ENCODE measurements at places on chromosomes 16 and 17.
A peak's percentile ranks its signal among the peaks of the same experiment; 100 is the strongest.

DNA sequence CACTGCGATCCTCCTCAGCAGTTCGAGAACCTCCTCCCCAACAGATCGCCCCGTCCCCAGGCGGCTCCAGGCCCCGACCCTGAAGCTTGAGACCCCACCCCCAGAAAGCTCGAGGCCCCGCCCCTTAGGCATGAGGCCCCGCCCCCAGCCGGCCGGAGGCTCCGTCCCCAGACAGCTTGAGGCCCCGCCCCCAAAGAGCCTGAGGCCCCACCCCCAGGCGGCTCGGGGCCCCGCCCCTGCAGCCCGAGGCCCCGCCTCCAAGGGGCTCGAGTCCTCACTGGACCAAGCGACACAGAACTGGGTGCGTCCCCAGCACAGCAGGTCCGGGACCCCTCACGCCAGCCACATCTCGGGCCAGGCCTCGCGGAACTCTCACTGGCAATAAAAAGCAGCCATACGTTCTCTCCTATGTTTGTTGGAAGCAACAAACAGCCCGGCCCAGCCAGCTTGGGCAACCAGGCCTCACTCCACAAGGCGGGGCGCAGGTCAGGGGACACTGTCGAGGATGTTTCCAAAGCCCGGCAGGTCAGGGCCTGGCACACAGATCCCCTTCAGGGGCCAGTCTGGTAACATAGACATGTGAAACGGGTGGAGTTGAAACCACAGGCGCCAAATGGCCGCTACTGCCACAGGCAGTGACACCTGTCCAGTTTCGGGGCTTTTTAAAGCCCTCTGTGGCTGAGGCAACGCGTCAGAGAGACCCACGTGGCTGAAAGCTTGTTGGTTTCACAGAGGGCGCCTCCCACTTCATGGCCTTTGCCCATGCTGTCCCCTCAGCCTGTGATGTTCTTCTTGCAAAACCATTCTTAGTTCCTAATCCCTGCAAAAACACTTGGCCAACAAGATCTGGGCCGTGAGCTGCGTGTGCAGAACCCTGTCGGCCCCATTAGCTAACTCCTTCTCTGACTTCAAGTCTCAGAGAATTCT lies 224.2 kb downstream of the PARN start:
- peak; percentile 50 for DNase-seq

DNA sequence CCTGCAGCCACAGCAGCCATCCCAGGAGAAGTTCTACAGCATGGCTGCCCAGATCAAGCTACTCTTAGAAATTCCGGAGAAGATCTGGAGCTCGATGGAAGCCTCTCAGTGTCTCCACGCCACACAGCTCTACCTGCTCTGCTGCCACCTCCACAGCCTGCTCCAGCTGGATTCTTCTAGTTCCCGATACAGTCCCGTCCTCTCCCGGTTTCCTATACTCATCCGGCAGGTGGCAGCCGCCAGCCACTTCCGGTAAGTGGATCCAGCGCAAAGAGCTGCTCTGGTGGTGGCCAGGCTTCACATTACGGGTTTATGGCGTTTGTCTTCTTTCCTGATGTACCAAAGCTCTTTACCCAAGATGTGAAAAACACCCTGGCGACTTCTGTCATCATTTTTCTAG lies 3.6 kb downstream of the COG1 start:
- DNase-seq, result no peak

DNA sequence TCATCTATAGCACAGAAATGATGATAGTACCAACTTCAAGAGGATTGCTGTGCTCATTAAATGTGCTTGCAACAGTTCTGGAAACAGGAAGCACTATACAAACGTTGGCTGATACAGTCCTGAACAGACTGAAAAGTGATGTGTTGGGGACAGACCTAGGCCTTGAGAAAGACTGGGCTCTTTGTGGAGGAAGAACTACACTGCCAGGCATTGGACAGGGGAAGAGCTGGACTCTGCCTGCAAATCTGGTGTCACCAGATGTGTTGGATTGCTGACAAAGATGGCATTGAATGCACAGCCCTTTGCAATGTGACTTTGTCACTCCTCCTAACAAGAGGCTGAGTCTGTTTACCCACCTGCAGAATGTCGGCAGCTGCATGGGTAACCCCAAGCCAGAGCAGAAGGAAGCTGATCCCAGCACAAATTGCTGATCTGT lies 12.4 kb upstream of the ST6GALNAC2 start:
- DNase-seq, result no peak

- no peak for DNase-seq
Measured at GRCh38 chr16:3112058-3112880, at the start of gene ZNF205. Gene ZNF205, plus strand, starts transcription at chr16:3112586. Its CDS starts 845 bp downstream, at chr16:3113431.

DNA sequence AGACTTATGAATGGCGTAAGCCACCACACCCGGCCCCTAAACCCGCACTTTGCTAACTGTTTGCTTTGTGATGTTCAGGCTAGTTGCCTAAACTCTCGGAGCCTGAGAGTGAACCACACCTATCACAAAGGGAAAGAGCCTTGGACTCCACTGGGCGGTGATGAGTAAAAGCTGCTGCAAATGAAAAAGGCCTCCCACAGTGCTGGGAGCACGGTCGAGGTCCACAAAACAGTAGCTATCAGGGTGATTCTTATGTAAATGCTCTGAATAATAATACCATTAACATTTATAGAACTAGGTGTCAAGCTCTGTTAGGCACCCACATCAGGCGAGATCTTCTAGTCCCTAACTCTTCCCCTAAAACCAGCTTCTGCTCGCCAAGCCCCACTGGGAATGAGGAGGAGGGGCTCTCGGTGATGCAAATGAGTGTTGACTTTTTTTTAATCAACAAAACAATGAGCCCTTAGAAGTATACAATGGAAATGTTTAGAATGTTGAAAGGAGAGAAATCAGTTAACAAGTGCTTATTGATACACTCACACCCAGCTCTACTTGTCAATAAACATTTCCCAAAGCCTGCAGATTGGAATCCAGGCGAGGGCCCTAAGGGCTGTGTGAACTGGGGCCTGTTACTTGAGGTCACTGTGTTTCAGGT lies 19.8 kb downstream of the FBRS start:
- DNase-seq, result no peak

GRCh38 chr17:21276264-21276588 lies 8.3 kb upstream of the MAP2K3 start:
- no peak for DNase-seq

- DNase-seq, result no peak
Measured at GRCh38 chr17:40443988-40444899, 994 bp downstream of the IGFBP4 start.

GRCh38 chr17:45229681-45230409 lies 8.2 kb downstream of the FMNL1 start:
- DNase-seq, result peak; percentile 81

DNA sequence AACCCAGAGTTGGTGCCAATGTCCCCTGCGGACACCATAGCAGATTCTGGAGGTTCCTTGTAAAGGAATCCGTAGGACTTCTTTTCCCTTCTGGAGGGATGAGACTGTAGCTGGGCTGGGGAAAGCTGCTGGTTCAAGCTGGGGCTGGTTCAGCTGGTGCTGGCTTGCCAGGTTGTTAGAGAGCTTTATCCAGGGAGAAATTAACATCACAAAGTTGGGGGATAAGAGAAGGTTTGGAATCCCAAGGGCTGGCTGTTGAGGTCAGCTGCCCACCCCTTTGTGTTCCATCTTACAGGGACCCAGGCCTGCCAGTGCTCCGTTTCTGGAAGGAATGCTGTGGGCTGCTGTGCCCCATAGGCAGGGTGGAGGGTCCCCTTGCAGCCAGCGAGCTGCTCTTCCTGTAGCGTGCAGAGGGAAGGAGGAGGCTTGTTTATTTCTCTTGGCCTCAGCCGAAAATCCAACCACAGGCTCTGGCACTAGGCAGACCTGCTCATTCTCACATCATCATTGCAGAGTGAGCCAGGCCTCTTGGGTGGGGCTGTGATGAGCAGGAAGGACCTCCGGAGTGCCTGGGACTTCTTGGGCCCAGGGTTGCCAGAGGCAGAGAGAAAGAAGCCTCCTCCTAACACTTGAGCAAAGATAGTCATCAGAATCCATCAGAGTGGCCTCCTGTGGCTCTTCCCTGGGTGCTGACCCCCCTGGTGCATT lies 251.1 kb downstream of the SEC14L1 start:
- no peak for DNase-seq

DNA sequence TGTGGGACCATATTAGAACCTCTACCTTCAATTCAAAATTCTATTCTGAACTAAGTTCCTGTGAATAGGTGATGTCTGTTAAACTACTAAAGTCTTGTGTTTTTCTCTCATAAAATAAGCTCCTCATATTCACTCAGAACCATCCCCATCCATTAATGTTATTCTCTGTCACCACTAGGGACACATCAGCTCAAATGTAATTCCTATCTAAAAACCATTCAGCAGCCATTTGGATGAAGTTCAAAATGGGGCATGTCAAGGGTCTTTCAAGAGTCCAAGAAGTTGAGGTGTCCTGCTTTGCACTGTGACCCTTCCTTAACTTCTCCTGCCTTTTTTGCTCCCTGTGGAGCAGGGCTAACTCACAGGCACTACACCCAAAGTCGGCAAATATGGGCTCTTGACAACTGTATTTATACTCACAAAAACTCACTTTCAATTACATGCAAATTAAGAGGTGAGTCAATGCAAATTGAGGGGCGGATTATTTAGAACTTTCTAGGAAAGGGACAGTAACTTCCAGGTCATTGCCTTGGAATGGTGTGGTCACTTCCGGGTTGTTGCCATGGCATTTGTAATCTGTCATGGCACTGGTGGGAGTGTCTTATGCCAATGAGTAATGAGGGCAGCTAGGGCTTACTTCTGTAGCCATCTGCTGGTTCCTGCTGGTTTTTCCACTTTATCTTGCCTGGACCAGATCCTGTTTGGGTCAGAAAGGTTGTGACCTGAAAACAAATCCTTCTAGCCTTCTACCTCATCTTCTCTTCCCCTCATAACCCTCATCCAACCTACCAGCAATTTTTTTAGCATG lies 128.2 kb upstream of the COX10 start:
- DNase-seq, result no peak

- no peak for DNase-seq
Measured at GRCh38 chr16:87133966-87134627, 183.1 kb downstream of the C16orf95 start.

DNA sequence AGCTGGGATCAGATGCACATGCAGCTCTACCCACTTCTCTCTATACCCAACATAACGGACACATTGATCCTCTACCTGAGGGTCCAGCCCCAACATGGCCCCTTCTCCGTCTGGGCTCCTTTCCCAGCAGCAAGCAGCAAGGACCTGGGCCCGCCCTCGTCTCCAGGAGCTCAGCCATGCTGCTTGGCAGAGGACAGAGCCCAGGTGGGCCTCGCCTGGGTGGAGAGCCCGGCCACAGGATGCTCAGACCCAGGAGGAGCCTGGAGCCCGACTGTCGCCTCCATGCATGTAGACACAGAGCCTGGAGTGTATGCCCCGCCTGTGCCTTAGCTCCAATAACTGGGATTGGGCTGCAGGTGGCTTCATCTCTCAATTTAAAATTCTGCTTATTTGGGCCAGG lies 57.0 kb downstream of the CCDC57 start:
- no peak for DNase-seq

GRCh38 chr17:40356990-40357881 lies 7.3 kb downstream of the GJD3 start:
- no peak for DNase-seq

GRCh38 chr17:45342871-45343526 lies 26.2 kb upstream of the MAP3K14 start:
- DNase-seq, result peak; percentile 16

DNA sequence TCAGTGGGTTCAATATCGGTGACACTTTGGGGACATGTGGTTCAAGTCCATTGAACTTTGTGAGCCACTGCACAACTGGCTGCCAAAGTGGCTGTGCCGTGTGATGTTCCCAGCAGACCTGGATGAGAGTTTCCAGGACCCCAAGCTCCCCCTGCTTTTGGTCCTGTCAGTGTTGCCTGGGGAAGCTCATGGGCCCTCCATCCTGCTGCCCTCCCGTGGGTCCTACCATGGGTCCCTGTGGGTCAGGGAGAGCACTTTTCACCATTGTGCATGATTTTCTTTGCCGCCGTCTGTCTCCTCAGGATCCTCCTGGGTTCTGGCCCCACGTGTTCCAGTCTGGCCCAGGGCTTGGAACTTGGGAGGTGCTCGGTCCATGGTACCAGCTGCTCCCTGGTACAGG lies 38.1 kb downstream of the LGALS9 start:
- no peak for DNase-seq

DNA sequence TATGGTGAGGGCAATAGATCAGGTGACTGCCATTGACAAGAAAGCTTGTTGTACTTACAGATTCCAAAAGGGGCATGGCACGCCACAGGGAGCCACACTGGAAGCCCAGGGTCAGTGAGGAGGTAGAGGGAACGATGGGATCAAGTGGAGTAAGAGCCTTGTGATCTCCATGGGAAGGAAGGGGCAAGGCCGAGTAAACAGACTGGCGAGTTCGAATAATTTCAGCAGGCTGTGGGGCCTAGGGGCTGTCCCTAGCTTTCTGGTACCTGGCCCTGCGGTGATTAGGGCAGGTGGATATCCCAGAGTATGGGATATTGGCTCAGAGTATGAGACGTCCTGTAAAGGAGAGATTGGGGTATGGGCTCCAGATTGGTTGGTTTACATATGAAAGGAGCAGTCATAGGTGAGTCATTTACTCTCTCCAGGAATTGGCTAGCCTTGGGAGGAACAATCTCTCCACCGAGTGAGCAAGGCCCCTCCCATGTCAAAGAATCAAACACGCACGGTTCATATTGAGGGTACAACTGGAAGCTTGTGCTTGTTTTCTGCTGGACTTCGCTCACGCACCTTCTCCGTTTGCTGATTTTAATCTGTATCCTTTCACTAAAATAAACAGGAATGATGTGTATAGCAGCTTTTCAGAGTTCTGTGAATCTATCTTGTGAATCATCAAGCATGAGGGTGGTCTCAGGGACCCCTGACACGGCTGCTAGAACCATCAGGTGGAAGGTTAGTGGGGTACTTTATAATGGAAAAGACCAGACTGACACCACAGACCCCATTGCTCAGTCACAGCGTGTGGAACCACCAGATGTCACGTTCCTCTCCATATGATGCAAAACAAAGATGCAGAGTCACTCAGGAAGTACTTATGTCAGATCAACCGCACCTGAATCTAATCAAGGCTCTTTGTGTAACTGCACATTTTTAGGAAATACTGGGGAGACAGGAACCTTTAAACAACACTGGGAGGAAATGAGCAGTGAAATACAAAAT lies 27.9 kb downstream of the GABARAPL2 start:
- DNase-seq, result no peak

GRCh38 chr16:56673921-56674320 lies 4.3 kb downstream of the MT1H start:
- DNase-seq, result no peak

DNA sequence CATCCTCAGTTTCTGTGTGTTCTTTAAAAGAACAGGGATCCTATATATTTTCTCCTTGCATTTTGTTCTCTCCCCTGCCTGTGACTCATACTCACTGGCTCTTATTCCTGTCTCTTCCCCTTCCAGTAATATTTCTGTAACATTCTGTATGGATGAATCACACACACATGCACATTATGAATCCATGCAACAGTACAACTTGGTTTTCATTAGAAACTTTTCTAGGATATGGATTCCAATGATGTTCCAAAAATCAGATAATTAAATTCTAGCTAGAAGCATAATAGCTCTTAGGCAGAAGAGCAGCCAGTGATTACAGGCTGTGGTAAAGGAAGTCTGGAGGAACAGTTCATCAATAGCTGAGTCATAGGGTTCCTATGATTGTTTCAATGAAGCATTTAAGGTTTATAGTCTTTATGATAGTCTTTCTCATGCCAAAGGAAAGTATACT lies 119.6 kb upstream of the PMFBP1 start:
- no peak for DNase-seq

All from activated CD4-positive, CD25-positive, alpha-beta regulatory T cell treated with anti-CD3 and anti-CD28 coated beads, Interleukin-2, amount 50 U/mL, for 72 hours (primary cell).